Memory B cell (primary cell): ENCODE measurements at places on chromosomes 12 and 14.

DNA sequence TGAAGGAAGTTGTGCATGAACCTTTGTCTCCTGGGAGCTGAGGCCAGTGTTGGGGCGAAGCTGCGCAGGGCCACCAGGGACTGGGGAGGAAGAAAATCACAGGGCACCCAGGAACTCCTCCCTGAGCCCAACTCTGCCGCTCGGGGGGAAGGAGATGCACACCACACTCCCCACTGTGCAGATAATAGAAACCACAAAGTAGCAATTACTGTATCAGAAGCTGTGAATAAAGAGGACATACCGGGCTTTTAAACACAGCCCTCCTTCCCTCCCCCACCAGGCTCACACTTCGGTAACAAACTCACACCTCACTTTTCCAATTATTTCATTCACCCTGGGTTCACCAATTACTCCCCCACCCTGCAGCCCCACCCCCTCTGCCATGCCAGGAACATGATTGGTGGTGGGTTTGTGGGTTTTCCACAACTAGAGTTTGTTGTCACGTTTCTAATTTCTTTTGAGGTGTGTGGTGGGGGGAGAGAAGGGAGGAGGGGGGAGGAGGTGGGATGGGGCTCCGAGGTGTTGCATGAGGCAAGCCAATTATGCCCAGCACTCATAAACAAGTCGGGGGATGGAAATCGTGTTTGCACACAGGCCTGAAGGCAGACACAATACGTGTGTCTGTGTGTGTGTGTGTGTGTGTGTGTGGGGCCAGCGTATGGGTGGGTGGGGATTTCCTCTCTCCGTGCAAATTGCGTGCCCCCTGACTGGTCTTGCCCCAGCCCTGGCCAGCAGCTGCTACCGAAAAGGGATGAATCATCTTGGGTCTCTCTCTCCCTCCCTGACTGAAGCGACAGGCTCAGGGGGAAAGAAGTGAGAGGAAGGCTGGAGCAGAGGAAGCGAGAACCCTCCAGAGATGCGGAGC is 103.3 kb downstream of the RBM19 start:
- no peak for DNase-seq

- no peak for DNase-seq
Measured at GRCh38 chr12:64383675-64384074, 6.9 kb downstream of the C12orf56 start.

GRCh38 chr12:915090-915489 is 34.4 kb downstream of the RAD52 start:
- DNase-seq = no peak

GRCh38 chr12:22740656-22741355 is 115.8 kb downstream of the ETNK1 start:
- no peak for DNase-seq

GRCh38 chr12:66032739-66033138 is 97.8 kb downstream of the LLPH start:
- DNase-seq = no peak

DNA sequence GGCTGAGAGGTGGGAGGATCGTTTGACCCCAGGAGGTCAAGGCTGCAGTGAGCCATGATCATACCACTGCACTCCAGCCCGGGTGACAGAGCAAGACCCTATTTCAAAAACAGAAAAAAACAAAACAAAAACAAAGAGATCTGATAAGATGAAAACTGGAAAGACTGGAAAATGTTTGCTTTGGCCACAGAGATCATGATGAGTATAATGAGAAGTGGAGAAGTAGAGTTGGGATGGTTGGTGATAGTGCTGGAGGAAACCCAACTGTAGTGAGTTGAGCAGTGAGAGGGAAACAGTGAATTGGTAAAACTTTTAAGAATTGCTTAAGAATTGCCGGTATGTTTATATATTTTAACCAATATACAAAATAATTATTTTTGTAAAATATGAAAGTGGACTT is 39.2 kb downstream of the MON2 start:
- DNase-seq = no peak

DNA sequence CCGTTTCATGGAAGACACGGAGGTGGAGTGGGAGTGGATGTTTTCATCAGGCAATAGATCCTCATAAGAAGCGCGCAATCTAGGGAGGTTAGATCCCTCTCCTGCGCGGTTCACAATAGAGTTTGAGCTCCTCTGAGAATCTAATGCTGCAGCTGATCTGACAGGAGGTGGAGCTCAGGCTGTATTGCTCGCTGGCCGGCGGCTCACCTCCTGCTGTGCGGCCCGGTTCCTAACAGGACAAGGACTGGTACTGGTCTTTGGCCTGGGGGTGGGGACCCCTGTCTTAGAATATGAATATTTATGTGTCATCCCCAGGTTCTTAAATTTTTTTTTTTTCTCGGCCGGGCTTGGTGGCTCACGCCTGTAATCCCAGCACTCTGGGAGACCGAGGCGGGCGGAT is 36.7 kb downstream of the PRICKLE1 start:
- DNase-seq = no peak

- DNase-seq = no peak
Measured at GRCh38 chr14:104175041-104175440, 36.7 kb downstream of the KIF26A start.

DNA sequence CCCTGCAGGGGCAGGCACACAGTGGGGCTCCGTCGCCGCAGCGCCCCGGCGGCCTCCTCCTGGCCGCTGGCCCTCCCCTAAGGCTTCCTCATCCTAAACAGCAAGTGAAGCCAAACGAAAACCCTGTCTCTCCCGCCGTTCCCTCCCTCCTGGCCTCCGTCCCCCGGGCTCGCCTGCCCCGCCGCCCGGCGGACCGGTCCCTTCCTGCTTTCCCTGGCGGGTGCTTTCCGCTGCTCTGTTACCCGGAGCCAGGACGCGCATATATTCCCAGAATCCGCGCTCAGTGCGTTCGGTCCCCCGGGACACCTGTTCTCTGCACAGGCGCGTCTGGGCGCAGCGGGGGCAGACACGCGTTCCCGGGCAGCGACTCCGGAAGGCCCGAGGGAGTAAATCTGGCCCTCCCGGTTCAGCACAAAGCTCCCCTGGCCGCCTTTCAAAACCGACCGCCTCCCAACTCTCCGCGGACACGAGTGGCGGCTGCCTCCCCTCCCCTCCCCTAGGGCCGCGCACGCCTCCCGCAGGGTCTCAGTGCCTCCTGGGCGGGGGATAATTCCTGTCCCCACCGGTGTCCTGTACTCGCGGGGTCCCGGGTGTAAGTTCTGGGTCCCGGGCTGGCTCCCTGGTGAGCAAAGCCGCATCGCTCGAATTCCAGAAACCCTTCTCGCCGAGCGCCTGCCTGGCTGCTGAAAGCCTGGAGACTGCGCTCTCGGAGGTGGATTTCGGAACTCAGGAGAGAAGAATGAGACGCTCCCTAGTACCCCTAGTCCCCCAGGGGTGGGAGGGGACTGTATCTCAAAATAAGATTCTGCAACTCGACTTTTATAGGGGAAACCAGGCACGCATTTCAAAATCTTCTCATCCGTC is 21.4 kb upstream of the CEP170B start:
- DNase-seq = no peak

DNA sequence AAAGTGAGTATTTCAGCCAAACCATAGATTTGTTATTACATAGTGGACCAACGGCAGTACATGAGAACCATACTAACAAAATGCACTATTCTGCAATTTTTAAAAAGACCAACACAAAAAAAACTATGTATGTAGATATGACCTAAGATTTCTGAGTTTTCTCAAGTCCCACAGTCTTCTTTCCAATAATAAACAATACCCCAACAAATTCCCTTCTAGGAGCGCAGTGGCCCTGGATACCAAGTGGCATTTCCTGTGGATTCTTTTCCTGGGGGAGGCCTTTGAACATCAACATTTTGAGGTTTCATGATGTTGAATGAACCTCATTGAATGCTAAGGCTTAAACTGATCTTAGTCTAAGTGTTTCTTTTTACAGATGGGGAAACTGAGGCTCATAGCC is 210.5 kb downstream of the BCAT1 start:
- no peak for DNase-seq

GRCh38 chr14:70804556-70805162 is 4.7 kb downstream of the MAP3K9 start:
- no peak for DNase-seq

DNA sequence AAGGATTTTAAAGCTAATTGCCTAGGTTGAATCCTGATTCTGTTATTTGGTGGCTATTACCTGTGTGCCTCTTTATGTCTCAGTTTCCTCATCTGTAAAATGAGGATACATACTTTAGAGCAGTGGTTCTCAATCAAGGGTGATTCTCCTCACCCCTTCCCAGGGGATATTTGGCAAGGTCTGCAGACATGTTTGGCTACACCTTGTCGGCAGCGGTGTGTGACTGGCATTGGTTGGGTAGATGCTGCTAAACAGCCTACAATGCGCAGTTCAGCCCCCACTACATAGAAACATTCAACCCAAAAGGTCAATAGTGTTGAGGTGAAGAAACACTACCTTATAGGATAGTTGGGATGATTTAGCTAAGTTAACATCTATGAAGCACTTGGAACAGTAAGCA is 23.4 kb downstream of the LDHB start:
- DNase-seq = no peak

GRCh38 chr12:69046363-69046762 is 113.4 kb upstream of the CPM start:
- DNase-seq = no peak

- no peak for DNase-seq
Measured at GRCh38 chr12:98869886-98870503, 224.9 kb downstream of the APAF1 start.

DNA sequence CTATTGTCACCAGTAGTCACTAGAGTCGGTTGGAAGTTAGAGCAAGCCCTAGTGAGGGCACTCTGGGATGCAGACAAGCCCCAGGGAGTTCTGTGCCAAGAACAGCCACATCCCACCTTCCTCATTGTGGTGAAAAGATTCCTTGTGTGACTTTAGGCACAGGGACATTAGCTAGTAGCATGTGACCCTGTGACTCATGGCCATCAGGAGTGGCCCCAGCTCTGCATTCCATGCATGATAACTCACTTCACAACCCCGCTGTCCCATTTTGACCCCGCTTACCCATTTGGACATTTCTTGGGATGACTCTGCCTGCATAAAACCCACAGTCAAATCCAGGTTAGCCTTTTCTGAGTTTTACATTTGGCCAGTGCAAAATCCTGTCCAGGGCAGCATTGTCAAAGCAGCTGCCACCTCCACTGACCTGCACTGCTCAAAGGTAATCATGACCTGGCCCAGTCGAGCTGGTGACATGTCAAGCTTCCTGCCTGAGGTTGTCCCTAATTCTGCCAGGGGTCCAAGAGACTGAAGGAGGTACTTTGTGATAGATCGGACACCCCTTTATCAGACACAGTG is 430.5 kb downstream of the DPF3 start:
- no peak for DNase-seq

DNA sequence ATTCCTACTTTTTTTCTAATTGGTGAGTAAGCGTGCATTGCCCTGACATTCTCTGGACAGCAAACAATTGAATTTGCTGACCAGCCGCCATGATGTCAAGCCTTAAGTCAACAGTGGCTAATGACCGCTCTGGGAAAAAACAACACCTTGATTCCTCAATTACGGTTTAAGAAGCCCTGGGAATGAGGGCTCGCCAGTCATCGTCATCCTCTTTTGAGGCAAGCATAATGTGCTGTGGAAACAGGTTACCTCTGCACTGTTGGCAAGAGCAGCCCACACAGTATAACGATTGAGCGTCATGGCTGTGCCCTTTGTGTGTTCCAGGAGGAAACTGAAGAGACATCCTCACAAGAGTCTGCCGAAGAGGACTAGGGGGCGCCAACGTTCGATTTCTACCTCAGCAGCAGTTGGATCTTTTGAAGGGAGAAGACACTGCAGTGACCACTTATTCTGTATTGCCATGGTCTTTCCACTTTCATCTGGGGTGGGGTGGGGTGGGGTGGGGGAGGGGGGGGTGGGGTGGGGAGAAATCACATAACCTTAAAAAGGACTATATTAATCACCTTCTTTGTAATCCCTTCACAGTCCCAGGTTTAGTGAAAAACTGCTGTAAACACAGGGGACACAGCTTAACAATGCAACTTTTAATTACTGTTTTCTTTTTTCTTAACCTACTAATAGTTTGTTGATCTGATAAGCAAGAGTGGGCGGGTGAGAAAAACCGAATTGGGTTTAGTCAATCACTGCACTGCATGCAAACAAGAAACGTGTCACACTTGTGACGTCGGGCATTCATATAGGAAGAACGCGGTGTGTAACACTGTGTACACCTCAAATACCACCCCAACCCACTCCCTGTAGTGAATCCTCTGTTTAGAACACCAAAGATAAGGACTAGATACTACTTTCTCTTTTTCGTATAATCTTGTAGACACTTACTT is 138.9 kb downstream of the HMGA2 start:
- no peak for DNase-seq

DNA sequence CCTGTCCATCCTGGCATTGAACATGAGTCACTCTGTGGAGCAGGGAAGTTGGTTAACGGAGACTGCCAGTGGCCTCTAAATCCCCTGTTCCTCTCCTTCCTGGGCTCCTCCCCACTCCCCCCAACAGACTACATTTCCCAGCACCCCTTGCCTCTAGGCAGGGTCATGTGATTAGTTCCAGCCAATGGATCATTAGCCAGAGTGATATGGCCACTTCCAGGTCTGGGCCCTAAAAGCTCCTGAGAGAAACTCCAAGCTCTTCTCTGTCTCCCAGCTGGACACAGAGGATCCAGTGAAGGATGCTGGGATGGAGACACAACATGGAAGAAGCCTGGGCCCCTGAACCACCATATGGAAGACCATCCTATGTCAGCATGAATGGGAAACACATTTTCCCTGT is 54.4 kb upstream of the RFLNA start:
- DNase-seq = no peak

DNA sequence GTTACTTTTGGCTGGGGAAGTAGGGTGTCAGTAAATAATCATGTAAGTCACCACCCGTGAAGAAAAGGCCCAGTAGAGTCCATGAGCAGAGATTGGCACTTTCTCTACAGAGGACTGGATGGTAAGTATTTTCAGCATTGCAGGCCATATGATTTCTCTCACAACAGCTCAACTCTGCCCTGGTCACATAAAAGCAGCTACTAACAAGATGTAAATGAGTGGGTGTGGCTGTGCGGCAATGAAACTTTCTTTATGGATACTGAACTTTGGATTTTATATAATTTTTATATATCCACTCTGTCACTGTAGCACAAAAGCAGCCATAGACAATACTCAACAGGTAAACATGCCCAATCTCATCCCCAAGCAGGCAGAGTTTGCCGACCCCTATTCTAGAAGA is 343.6 kb downstream of the GLT1D1 start:
- no peak for DNase-seq

GRCh38 chr14:90319173-90319572 is 12.6 kb downstream of the NRDE2 start:
- DNase-seq = no peak

GRCh38 chr12:25557830-25558436 is 4.8 kb upstream of the LMNTD1 start:
- no peak for DNase-seq

GRCh38 chr14:90058876-90059458 is 2.8 kb upstream of the KCNK13 start:
- no peak for DNase-seq
